ENCODE measurements at places on chromosomes 5 and 9.

- no peak for DNase-seq
These were observed 13.0 kb upstream of the DPM2 start for GRCh38 chr9:127950513-127951289.

DNA sequence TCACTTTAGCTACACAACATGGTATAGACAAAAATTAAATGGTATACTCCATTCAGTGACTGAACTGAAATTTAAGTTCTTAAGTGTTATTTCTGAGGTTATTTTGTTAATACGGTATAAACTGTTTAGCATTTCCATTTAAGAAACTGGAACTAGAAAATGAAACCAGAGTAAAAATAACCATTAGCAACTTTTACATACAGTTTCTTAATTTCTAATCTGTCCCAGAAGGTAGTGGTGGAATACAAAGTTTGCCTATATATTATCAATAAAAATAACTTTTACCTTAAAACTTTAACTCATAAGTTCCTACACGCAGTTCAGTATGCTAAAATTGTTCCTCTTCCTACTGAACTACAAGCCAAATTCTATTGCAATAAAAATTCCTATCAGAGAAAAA lies 10.3 kb downstream of the GOLPH3 start:
- peak; percentile 29 for DNase-seq

DNA sequence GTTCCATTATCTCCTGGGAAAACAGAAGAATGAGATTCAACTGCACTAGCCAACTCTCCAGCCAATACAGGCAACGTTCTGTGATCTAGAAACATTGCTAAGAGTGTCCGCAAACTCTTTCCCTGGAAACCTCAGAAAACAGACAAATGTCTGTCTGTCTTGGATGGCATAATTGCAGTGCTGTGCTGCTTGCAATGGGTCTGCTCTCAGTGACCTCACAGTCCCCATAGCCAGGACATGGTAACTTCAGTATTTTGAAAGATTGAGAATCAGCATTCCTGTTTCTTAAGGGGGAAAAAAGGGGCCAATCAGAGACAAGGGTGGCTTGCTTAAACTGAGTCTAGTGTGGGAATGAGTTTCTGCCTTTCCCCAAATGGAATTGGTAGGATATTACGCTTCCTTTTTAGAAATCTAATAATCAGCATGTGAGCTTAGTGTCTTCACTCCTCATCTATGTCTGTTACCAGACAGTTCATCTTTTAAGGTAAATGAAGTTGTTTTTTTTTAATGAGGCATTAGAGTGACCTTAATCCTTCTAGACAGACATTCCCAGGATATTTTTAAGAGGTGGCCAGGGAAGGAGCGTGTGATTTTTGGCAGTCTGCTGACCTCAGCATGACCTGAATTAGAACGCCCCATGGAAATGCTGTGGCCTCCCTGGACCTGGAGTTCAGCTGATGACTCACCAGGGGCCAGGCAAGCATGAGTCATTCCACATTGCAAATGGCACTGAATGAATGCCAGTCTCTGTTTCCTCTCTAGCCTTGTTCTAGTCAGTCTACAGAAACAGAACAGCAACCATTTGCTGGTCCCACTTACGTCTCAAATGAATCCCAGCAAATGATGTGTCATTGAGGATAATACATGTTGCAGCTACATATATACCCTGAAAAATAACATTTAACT lies 210.2 kb upstream of the ACTBL2 start:
- DNase-seq = no peak

GRCh38 chr5:135230251-135230925 lies 168.6 kb downstream of the MACROH2A1 start:
- no peak for DNase-seq

DNA sequence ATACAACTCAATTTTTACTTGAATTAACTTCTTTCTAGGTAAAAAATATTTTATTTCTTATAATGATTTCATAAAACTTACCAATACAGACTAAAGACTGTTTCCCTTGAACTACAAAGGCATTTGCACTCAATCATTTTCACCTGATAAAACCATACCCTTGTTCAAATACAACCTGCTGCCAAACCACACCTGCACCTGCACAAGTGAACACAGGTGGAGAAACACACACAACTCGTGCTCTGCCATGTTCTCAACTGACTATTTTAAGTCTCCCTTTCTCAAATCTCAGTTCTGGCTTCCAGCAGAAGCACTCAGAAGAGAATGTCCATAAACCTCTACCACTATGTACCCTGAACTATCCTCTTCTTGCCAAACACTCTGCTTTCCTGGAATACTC lies 1892.1 kb downstream of the MAT2B start:
- DNase-seq = no peak

GRCh38 chr5:91983869-91984268 lies 600.8 kb upstream of the ARRDC3 start:
- no peak for DNase-seq
